Left renal pelvis (tissue), 4 donors: ENCODE measurements at places on chromosomes 4 and X. TPM values are rescaled to one million over a fixed set of nuclear protein-coding genes. Genes with fewer than 3 reads are reported as not detected.

Gene SYNPO2
- polyA plus RNA-seq, result 12.7 TPM

DNA sequence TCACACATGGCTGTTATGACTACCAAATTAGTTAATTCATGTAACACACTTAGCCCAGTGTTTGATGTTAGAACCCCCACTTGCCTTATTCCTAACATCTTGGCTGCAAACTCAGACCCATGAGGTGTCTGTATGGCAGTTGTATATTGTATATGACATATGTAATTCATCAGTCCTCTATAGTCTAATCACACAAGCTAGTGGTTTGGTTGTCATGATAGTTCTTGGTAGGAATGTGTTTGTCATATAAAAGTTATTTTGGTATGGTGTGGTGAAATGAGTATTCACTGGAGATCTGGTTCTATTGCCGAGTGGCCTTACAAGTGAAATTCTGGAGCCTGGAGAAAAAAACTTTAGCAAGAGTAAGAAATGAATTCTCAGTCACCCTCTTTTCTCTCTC is 149.2 kb downstream of the AWAT2 start:
- DNase-seq, result no peak

DNA sequence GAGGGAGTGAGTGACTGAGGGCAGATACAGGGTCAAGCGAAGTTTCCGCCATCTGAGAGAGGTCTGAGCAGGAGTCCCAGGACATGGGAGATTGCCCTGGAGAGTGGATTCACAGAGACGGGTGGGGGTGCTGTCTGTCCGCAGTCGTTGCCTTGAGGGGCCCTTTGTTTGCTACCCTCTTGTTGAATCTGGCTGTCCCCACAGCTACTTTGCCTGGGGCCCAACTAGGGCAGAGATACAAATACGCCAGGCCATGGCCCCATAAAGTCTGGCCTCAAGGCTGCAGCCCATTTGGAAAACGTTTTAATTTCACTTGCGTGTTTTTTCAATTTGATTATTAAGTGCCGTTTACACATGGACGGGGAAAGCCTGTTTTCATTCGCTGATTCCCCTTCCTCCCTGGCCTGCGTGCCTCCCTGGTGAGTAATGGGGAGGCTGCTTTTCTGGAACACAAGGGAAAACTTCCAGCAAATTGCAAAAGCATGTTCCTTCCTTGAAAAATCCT is 134.4 kb downstream of the SMIM20 start:
- DNase-seq, result no peak

Gene UNC5C
- polyA plus RNA-seq, result 39.8 TPM

GRCh38 chr4:117847849-117848248 is 186.4 kb upstream of the NDST3 start:
- no peak for DNase-seq

GRCh38 chrX:129493643-129494042 is 29.6 kb downstream of the SMARCA1 start:
- DNase-seq, result no peak

Gene MAP7D2
- polyA plus RNA-seq, result 4.1 TPM

Gene ARHGAP24
- polyA plus RNA-seq, result 34.3 TPM

Gene MAGEC1
- polyA plus RNA-seq, result not detected
